Stimulated activated CD8-positive, alpha-beta memory T cell treated with anti-CD3 and anti-CD28 coated beads, Interleukin-4, amount 100 ng/mL, for 1 hour (primary cell): ENCODE measurements at places on chromosomes 4 and X.

- no peak for DNase-seq
Measured at GRCh38 chr4:24837336-24837735, 42.0 kb downstream of the SOD3 start.

DNA sequence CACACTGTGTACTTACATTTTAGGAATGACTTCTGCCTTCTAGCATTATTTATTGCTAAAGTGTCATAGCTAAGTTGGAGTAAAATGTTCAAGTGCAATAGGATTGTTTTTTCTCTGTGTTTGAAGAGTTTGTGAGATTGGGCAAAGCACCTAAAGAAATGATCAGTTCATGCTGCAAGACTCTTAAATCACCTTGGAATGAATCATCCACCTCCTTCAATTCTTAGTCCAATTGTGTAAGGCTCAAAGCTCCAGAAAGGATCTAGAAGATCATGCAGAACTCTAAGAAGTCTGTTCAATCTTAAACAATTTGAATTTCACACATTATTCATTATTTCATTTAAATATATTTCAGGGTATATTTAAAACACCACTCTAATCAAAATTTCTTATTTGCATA lies 137.1 kb downstream of the AMELX start:
- no peak for DNase-seq

- DNase-seq: no peak
Measured at GRCh38 chr4:65983061-65983460, 312.8 kb upstream of the EPHA5 start.

GRCh38 chr4:62454535-62454934 lies 1254.4 kb downstream of the ADGRL3 start:
- no peak for DNase-seq

GRCh38 chr4:83043801-83044407 lies 8.9 kb downstream of the COPS4 start:
- no peak for DNase-seq

- DNase-seq: no peak
Measured at GRCh38 chr4:108035691-108036090, 46.0 kb downstream of the HADH start.

GRCh38 chr4:31370866-31371465 lies 650.8 kb downstream of the PCDH7 start:
- no peak for DNase-seq

DNA sequence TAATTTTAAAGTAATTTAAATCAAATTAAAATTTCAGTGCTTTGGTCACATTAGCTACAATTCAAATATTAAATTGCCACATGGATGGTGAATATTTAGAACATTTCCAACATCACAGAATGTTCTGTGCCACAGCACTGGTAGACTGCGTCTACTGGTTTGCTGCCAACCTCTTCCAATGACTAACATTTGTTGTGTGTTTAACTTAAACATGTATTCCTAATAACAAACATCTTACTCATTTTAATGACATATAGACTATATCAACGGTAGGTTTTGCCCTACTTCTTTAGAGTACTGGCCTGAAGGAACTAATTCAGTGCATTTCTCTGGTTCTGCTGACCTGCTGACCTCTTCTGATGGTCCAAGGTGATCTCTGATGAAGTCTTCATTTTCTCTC lies 157.6 kb downstream of the DCK start:
- DNase-seq: no peak

DNA sequence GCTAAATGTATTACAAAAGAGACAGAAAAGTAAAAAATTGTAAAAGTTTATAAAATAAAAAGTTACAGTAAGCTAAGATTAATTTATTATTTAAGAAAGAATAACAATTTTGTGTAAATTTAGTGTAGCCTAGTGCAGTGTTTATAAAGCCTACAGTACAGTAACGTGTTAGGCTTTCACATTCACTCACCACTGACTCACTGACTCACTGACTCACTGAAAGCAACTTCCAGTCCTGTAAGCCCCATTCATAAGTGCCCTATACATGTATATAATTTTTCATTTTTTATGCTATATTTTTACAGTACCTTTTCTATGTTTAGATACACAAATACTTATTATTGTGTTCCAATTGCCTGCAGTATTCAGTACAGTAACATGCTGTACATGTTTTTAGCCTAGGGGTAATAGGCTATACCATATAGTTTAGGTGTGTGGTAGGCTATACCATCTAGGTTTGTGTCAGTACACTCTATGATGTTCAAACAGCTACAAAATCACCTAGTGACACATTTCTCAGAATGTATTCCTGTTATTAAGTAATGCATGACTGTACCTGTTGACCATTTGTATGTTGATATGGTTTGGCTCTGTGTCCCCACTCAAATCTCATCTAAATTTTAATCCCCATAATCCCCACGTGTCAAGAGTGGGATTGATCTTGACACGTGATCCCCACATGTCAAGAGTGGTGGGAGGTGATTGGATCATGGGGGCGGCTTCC lies 57.9 kb downstream of the CFAP299 start:
- no peak for DNase-seq

DNA sequence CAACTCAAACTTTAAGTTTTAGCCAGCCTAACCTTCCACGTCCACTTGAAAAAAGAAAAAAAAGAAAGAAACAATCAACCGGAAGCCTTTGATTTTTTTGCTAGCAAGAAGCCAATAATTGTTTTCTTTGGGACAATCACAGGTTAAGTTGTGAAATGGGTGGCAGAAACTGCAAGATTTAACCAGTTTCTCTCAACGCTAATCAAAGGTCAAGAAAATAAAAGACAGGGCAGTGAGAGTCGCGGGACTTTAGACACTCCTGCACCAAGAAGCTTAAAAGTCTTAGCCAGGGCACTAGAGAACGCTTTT lies 1.0 kb downstream of the ACSL1 start:
- no peak for DNase-seq

DNA sequence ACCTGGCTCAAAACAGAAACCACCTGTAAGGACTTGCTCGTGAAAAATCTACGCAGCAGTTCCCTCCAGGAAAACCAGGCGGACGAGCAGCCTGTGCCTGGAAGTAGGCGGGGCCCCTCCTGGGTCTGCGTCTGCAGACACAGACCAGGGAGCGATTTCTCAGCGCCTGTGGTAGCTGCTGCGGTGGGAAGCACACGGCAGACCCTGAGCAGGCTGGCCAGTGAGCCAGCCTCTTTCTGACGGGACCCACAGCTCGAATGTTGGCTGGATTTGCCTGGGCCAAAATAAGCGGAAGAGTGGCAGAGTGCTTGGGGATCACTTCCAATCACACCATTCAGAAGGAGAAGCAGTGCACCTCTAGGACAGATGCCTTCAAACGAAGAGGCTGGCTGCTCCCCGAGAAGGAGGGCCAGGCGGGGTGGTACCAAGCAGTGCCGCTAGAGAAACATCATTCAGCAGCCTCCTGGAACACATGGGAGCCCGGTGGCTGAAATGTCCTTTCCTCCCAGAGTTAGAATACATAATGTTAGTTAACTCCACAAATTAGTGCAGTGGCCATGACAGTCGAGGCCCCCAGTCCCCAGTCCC lies 85.9 kb downstream of the GATB start:
- no peak for DNase-seq

GRCh38 chr4:140359562-140360427 lies 13.7 kb upstream of the SCOC start:
- DNase-seq: peak; percentile 53

- no peak for DNase-seq
Measured at GRCh38 chr4:76856243-76857073, 41.5 kb downstream of the SOWAHB start.

DNA sequence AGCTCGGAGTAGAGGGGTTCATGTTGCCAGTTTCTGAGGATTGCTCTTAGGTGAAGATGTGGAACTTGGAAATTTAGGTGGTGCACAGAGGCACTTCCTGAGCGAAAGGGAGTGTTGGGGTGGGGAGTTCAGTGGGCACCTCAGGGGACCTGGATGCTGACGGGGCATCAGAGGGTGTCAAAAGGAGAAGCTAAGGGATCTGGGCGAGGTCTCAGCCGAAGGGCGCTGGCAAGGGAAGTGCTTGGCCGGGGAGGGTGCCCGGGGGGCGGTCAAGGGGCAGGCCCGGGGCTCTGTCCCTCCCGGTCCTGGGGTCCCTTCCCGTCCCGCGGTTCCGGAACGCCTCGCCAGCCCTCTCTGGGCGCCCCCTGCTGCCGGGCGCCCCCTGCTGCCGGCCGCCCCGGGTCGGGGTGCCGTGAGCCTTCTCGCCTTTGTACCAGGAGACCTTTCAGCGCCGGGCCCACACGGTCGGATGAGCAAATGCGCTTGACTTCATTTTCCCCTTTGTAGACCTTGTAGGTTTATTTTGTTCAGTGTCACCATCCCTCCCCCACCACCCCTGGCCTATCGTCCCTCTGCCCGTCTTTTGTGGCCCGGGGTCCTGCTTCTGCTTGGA lies 3.0 kb upstream of the PHOX2B start:
- DNase-seq: no peak

DNA sequence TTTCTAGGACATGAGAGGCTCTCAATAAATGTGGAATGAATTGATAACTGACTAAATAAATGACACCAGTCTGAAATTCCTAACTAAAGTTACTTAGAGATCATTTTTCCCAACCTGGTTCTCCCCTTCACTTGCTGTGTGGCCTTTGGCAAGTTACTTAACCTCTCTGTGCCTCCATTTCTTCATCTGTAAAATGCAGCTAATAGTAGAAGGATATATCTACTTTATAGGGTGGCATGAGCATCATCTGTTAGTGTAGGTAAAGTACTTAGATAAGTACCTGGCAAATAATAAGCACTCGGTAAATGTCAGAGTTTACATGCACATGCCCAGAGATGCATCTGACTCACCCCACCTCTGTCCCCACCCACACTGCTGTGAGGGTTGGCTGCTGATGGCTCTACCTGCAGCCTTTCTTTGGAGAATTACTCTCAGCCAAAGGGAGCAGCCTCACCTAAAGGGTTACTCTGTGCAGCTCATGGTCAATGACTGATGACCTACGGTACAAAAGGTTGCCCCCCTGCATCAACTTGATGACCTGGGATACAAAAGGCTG lies 139.3 kb downstream of the CHIC2 start:
- DNase-seq: no peak

GRCh38 chr4:125283707-125284279 lies 31.0 kb upstream of the FAT4 start:
- no peak for DNase-seq

- DNase-seq: no peak
Measured at GRCh38 chr4:86441175-86441936, 81.5 kb upstream of the MAPK10 start.

GRCh38 chr4:3059943-3060342 lies 14.4 kb downstream of the HTT-AS start:
- DNase-seq: no peak

GRCh38 chrX:153829549-153829798 lies 870 bp downstream of the PDZD4 start:
- no peak for DNase-seq

DNA sequence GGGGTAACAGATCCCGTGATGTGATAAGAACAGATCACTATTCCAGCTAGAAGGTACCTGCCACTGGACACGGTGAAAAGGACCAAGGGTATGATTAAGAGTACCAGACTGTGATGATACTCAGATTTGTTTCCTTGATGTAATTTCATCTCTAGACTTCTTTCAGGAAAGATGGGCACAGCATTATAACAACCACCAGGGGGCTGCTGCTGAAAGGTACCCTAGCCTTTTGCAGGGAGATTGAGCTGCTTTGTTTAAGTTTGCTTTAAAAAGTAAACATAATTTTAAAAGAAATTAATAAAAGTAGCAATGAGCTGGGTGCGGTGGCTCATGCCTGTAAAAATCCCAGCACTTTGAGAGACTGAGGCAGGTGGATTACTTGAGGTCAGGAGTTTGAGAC lies 145.4 kb downstream of the EMCN start:
- no peak for DNase-seq

GRCh38 chr4:139913995-139914598 lies 239.9 kb downstream of the MAML3 start:
- DNase-seq: no peak

DNA sequence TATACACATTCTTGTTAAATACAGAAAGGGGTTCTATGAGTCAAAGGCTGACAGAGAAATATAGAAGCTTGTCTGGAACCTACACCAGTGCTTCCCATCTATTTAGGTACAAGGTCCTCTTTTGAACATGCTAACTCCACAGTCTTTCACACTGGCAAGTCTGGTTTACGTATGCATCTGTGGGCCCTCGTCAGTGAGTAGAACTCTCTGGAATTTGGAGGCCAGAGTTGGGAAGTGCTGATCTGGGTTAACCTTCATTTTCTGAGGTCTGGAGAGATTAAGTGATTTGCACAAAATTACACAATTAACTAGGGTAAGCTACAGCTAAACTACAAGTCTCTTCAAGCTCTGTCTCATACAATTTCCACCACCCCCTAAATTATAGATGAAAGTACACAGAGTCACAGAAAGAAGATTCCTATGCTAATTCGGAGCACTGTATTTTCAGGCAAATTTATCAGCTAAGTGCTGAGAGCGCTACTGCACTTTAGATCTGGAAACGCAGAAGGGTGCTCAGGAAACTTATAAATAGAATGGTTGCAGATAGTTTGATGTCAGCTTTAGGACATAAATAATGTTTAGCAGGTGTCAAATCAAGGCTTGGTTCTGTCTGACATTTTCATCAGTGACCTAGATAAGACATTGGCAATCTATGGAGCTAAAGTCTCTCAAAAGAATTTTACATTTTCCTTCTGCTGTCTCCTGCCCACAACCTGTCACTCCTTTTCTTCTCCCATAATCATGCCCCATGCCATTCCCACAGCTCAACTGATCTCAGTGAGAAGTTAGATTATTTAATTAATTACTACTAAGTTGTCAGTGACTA lies 43.0 kb upstream of the PDLIM5 start:
- DNase-seq: no peak

- DNase-seq: no peak
Measured at GRCh38 chrX:134101636-134102035, 116.2 kb upstream of the GPC3 start.

GRCh38 chrX:138890491-138890890 lies 179.0 kb upstream of the FGF13 start:
- DNase-seq: no peak

DNA sequence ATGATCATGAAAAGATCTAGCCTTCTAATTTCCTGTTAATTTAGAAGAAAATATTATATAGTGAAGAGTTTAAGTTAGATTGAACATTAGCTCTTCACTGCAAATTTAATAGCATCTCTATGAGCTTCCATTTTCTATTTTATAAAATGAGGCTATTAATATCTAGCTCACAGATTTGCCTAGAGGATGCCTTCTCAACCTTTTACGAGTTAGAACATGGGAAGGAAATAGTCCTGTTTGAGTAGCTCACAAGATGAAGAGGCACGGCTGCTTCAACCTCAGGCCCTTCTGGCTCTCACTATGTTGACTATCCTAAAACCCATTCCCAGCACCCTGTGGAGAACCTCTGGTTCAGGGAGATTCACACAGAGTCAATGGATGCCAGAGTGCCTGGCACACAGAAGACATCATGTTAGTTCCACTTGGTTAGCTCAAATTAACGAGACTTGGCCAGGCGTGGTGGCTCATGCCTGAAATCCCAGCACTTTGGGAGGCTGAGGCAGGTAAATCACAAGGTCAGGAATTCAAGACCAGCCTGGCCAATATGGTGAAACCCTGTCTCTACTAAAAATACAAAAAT lies 97.9 kb upstream of the GUCY1A1 start:
- DNase-seq: no peak

- no peak for DNase-seq
Measured at GRCh38 chr4:121934635-121935034, 17.2 kb downstream of the TRPC3 start.
